ENCODE measurements at places on chromosomes 4 and X. TPM values are rescaled to one million over a fixed set of nuclear protein-coding genes. Genes with fewer than 3 reads are reported as not detected.

DNA sequence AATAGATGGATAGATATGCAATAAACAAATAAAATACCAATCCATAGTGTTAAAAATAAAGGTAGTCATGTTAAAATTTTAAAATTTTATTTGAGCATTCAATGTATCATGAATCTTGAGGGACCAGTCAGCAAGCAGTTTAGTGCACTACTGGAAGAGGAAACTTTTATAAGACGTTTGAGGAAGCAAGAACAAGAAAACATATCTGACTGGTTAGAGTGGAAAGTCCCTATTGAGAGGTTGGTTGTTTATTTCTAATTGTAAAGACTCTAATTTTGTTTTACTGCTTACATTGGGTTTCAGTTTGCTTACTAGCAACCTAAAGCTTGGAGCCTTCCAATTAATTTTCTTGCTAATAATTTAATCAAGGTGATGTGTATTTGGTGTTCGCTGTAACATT lies 786.2 kb downstream of the RAB28 start:
- DNase-seq: no peak

MED12 gene
- 12.8 TPM for polyA plus RNA-seq

DNA sequence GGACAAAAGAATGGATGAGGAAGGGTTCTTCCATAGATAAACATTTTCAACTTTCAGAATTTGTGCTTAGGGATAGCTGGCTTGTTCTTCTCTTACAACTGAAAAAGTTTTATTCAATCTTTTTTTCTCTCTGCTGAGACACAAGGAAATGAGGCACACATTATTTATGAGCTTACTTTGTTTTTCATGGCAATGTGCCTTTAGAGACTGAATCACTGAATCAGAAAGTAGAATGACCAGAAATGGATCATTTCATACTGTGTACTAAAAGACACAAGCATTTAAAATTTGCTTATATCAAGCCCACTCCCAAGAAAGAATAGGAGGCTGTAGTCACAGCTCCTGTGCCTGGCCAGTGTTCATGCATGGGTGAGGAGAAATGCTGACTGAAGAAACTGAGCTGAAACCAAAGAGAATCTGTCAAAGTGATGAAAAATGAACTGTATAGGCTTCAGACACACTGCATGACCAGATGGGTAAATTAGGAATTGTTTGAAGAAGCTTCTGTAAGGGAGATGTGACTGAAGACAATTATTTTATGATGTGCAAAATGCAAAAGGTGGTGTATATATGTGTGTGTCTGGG lies 413.8 kb downstream of the RAPGEF2 start:
- no peak for DNase-seq

DNA sequence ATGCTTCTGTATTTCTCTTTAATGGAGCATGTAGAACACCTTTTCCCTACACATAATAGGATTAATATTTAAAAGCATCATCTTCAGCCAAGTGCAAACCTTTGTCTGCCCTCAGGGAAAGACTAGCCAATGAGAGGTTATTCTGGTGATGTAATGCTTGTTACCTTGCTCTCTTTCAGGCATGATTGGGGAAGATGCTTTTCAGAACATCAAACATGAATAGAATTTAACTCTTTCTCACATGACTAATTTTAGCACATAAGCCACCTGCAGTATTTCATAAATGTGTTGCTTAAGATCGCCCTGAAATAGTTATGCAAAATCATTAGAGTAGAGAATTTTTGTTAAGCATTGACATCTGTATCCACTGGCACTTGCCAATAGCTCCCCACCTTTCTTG lies 10.7 kb upstream of the EPGN start:
- DNase-seq: no peak

RIBC1 gene
- 3.3 TPM for polyA plus RNA-seq

TLL1 gene
- polyA plus RNA-seq: 1.5 TPM

FGFBP1 gene
- polyA plus RNA-seq: 0.26 TPM

- DNase-seq: no peak
Observed at GRCh38 chrX:4936315-4936714, 1222.9 kb upstream of the PRKX start.

- no peak for DNase-seq
Observed at GRCh38 chr4:44817930-44818329, 91.6 kb upstream of the GNPDA2 start.

USP17L25 gene
- polyA plus RNA-seq: not detected

- DNase-seq: no peak
Observed at GRCh38 chr4:147678796-147679549, 5.0 kb downstream of the PRMT9 start.

NPFFR2 gene
- polyA plus RNA-seq: not detected
